ENCODE measurements at places on chromosomes 3 and 15.

- DNase-seq: no peak
Observed at GRCh38 chr3:105747696-105748095, 121.1 kb downstream of the CBLB start.

DNA sequence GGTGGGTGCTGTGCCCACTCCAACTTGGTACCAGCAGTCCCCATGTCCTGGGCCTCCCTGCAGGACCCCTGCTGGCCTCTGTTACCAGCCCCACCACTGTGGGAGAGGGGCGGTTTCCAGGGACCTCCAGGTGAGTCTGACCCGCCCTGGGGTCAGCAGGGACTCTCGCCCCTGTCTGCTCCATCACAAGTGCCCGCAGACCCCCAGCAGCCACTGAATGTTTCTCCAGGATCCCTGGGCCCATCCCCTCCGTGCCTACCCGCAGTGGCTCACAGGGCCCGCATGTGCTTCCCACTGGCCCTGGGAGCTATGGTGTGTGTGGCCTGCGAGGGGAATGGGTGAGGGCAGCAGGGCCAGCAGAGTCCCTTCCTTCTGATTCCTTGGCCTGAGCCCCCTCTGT lies 9.9 kb upstream of the RHO start:
- no peak for DNase-seq

DNA sequence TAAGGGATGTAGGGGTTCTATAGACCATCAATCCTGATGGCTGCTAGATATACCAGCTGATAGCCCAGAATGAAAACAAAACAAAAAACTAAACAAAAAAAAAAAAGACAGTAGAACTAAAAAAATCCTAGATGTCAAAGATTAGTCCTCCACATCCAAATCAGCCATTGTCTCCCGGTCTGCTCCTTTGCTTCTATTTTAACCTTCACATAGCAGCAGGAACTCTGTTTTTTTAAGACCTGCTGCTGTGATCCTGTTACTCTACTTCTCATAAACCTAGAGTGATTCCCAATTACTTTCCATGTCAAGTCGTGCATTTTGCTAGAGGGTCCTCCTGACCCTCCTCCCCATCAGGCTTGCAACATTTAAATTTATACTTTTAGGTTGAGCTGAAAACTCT lies 2.5 kb downstream of the IFT122 start:
- DNase-seq: no peak

DNA sequence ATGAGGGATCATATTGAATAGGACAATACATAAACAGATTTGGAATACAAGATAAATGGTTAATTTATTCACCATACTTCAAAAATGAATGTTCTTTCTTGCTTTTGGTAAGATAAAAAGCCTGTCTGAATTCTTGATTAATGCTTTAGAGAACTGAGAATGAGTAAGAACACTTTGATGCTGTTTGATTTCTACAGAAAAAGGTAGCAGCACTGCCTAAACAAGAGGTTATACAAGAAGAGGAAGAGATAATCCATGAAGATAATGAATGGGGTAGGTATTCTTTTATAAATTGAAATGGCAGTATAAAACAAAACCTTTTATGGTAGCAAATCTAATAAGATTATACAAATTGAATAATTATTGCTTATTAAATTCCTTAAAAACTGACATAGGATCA lies 15.3 kb downstream of the UBA5 start:
- DNase-seq: no peak

GRCh38 chr3:52195823-52196331 lies 2.1 kb upstream of the ALAS1 start:
- no peak for DNase-seq

GRCh38 chr3:131216801-131217200 lies 164.8 kb upstream of the NUDT16 start:
- DNase-seq: peak; percentile 12

GRCh38 chr15:48469271-48469670 lies 138.0 kb downstream of the DUT start:
- DNase-seq: no peak

DNA sequence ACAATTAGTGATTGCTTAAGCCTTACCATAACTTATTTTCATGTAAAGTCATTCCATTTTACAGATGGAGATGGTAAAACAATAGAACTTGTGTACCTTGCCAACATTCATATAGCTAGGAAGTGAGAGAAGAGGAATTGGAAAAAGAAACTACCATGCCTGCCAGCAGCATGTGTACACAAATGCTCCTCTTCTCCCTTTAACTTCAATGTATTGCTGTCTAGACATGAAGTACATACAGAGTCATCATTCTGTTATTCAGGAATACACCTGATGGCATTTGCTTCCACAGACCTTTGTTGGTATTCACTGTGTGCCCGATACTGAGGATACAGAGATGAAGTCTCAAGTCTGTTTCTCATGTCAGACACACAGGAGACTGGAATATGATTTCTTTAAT lies 7.1 kb upstream of the TMEM207 start:
- no peak for DNase-seq

Measured in thoracic aorta (tissue), 2 donors.